ENCODE measurements at places on chromosomes 5 and 9.

GRCh38 chr9:20397348-20397747 lies 225.0 kb downstream of the MLLT3 start:
- no peak for DNase-seq

DNA sequence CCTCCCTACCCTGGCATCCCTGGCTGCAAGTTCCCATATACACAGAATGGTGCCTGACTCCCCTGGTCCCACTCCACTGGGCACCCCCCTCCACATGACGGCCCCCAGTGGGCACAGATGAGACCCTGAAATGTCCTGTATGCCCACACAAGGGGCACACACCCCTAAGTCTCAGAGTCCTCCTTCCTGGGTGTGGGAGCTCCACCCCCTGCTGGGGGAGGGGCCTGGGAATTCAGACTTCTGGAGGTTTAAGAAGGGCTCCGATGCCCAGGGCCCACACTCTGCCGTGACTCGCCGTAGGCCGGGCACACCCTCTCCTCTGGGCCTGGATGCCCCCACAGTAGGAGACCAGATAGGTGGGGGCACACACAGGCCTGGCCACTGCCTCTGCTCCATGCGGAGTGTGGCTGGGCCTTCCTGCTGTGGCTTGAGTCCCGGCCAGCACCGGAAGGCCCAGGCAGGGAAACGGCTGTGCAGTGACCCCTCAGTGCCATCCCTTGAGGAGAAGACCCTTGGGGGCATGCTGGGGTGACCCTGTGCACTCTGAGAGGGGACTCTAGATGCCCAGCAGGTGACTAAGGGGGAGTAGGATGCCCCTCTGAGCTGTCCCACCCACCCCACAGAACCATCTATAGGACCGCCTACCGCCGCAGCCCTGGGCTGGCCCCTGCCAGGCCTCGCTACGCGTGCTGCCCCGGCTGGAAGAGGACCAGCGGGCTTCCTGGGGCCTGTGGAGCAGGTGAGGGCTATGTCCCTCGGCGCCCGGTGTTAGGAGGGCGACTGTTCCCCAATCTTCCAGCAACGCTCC lies 6.5 kb downstream of the EGFL7 start:
- no peak for DNase-seq

DNA sequence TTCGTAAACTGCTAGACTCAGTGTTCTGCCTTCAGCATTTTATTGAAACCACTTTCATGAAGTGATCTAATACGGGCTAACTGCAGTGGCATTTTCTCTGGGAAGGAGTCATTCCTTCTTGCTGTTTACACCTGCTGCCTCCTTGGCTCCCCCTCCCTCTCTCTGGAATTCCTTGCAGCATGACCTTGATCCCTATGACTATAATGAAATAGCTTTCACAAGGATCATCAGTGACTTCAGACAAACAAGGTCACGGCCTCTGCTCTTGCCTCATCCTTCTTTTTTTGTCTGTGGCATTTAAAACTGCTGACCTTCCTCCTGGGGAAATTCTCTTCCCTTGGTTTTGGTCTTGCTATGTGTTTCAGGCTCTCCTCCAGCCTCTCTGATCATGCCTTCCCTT lies 90.2 kb downstream of the ZNF462 start:
- DNase-seq, result no peak

- no peak for DNase-seq
These were observed 111.1 kb upstream of the CKMT2 start for GRCh38 chr5:81121836-81122630.

GRCh38 chr9:92917176-92917800 lies 30.0 kb upstream of the FGD3 start:
- no peak for DNase-seq

- DNase-seq, result no peak
These were observed 45.4 kb downstream of the RAB14 start for GRCh38 chr9:121156263-121156731.

GRCh38 chr9:404234-404633 lies 189.6 kb downstream of the DOCK8 start:
- DNase-seq, result no peak

- DNase-seq, result no peak
These were observed 65.3 kb downstream of the CWC27 start for GRCh38 chr5:64834037-64834436.

DNA sequence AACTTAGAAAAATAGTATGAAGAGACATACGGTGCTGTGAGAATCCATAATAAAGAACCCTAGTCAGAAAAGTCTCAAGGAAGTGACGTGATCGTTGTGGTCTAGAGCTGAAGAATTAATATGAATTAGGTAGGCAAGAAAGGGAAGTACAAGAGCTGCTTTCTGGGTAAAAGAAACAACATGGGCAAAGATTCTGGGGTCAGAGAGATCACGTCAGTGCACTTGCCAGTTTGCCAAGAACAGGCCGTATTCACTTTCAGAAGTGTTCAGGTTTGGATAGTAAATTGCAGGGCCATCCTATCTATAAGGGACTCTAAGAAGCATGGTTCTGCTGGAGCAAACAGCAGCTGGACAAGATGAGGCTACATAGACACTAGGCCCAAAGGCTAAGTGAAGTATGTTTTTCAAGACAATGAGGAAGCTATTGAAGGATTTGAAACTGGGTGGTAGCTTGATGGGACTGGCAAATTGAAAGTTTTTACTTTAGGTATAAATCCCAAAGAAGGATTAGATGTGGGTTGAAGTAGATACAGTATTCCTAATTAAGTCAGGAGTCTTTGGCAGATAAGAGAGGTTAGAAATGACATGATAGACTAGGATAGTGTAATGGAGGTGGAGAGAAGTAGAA lies 4.8 kb upstream of the CHD1 start:
- DNase-seq, result no peak

- no peak for DNase-seq
These were observed 78.2 kb upstream of the MAP3K1 start for GRCh38 chr5:56737002-56737621.

DNA sequence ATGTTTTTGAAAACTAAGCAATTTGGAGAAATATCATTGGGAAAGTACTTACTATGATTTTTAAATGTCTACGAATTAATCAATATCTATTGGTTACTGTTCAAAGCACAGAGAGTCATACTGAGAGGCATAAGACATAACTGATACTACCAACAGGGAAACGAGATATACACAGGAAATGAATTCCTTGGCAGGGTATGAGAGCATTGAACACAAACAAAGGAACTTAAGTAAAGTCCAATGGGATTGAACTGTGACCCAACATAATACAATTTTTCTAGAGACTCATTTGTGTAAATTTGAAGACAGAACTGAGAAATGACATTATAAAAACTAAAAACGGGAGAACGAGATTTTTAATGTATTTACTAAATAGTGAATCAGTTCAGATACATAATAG lies 1.3 kb upstream of the ITGA1 start:
- no peak for DNase-seq

DNA sequence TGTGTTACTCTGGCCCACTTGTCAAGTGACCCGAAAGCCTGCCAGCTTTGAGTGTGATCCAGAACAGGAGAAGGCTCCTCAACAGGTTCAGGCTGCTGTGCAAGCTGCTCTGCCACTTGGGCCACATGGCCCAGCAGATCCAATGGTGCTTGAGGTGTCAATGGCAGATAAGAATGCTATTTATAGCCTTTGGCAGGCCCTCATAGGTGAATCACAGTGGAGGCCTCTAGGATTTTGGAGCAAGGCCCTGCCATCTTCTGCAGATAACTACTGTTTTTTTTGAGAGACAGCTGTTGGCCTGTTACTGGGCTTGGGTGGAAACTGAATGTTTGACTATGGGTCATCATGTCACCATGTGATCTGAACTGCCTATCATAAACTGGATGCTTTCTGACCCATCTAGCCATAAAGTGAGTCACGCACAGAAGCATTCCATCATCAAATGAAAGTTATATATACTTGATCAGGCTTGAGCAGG lies 180.8 kb downstream of the CARTPT start:
- DNase-seq, result no peak

GRCh38 chr9:94110821-94111252 lies 26.6 kb downstream of the PTPDC1 start:
- no peak for DNase-seq

- DNase-seq, result no peak
These were observed 22.6 kb downstream of the SLC6A18 start for GRCh38 chr5:1247811-1248210.

DNA sequence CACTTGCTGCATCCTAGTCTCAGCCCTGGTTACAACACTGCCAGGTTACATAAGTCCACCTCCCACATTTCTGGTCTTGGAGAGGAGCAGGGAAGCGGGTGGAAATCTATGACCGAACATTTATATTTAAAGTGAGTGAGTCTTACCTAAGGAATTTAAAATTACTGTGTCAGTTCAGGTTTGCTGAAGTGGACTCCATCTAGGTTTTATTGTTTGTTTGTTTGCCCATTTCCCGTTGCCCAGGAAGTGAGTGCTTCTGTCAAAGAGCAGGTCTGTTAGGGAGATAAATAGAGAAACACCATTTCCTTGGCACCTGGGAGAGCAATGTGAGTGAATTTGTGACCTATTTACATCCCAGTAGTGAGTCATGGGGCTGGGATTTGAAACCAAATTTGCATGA lies 179.5 kb downstream of the KIF4B start:
- no peak for DNase-seq

DNA sequence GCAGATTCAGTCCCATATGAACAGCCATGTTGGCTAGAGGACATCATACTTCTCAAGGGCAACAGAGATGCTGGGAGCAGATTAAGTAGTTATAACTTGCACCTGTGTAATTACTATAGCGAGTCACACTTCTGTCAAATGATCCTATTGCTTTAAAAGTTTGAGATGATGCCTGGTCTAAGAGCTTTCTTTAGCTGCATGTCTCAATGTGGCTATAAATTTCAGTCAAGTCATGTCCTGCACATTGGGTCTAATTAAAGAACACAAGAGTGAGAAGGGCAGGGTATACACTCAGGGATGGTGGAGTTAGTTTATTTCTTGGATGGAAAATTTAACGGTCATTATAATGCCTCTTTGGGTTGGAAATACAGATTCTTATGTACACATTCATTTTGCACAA lies 557.3 kb downstream of the RAB3C start:
- no peak for DNase-seq

DNA sequence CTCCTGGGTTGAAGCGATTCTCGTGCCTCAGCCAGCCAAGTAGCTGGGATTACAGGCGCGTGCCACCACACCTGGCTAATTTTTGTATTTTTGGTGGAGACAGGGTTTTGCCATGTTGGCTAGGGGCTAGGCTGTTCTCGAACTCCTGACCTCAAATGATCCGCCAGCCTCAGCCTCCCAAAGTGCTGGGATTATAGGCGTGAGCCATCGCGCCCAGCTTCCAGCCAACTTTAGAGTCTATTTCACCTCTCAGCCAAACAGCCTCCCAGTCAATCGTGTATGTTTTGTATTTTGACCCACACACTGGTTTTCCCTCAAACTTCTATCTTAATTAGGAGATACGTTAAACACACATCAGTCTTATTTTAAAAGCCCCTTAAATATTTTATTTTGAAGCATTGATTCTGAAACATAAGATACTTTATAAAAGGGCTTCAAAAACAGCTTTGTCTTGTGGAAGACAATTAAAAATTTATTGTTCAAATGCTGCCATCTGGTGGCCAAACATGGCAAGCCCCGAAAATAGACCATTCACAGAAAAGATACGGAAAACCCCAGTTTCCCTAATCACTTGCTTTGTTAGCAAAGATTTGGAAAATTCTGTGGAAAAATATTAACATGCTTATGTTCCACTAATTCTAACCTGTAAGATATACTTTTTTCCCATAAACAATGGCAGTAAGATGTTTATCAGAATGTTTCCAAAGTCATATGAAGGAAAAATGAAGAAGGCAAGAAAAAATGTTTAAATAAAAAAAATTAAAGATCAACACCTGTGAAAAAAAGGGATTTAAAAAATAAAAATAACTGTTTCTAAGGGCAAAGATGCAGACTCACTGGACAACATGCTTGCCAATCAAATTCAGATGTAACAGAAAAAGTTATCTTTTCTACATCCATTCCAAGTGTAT lies 33.1 kb downstream of the APTX start:
- peak; percentile 45 for DNase-seq

GRCh38 chr9:86636519-86636918 lies 282.3 kb upstream of the TUT7 start:
- DNase-seq, result no peak

- DNase-seq, result no peak
These were observed 118.8 kb downstream of the MTX3 start for GRCh38 chr5:79872291-79872690.

DNA sequence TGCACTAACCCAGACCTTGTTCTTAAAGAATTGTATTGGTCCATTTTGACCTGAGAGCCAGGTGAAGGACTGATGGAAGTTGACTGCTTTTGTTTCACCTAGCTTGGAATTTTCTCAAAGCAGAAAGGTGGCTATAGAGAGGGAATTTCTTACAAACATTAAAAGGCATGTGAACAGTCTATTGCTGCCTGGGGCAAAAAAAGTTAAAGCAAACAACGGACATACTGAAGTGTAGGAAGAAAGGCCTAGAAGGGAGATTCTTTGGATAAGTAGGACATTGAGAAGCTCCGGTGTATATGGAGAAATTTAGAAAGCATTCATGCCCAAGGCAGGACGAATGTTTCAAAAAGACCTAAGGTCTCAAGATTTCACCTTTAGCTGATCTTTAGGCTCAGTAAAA lies 11.7 kb downstream of the CATSPER3 start:
- no peak for DNase-seq

DNA sequence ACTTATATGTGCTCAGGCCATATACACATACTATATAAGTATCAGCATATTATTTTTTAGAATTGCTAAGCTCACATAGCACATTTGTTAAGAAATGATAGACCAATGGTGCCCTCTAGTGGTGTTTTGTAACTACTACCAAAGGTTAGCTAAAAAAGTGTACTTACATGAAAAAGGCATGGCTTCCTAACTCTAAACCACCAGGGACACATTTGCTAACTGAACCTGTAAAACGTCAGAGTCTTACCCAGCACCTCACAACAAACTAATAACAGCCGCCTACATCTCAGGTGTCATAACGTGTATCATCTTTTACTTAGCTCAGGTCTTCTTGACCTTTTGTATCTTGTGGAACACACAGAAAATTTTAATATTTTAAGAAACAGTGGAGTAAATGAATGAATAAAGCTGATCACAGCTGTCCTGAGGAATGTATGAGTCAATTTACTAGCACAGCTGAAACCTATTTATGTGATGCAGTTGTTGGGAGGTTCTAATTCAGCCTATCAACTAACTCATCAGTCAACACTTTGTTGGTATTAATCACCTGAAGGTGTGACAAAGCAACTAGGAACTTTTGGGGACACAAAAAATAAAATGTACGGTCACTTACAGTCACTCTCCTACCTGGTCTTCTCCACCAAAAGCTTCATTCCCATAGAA lies 72.9 kb downstream of the BAAT start:
- peak; percentile 78 for DNase-seq

DNA sequence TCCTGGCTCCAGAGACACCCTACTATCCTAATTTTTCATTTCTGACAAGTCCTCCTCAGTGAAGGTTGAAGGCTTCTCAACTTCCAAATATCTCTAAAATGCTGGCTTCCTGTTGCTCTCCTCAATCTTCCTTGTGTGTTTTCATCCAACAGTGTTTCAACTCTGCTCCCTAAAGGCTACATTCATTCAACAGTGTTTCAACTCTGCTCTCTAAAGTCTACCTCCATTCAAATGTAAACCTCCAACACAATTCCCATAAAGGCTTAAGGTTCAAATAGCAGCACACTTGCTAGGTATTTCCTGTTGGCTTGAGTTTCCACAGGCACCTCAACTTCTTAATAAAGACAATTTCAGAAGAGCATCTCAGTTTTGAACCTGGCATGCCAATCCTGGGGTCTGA lies 164.8 kb downstream of the HINT1 start:
- no peak for DNase-seq

Measured in NCI-H1092 treated with DMSO at 0.1 percent for 48 hours (cell line).